ENCODE measurements at places on chromosomes 2 and 18.

- DNase-seq: peak; percentile 44
Measured at GRCh38 chr2:231710799-231711676, 2.7 kb downstream of the PTMA start.

DNA sequence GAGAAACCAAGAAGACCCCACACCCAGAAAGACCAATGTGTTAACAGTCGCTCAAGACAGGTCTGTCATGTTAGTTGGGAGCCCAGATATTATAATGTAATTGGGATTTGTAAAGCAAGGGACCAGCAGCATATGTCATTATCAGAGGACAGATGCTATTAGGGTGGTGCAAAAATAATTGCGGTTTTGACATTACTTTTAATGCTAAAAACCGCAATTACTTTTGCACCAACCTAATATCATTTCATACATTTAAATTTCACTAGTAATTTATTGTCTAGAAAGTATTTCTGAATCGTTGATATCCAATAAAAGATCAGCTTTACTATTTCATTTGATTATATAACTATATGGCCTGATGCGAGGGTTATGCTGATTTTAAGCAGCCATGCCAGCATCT, 131.2 kb downstream of the TTN start:
- DNase-seq: no peak

GRCh38 chr2:215540658-215541057, 104.8 kb upstream of the FN1 start:
- no peak for DNase-seq

DNA sequence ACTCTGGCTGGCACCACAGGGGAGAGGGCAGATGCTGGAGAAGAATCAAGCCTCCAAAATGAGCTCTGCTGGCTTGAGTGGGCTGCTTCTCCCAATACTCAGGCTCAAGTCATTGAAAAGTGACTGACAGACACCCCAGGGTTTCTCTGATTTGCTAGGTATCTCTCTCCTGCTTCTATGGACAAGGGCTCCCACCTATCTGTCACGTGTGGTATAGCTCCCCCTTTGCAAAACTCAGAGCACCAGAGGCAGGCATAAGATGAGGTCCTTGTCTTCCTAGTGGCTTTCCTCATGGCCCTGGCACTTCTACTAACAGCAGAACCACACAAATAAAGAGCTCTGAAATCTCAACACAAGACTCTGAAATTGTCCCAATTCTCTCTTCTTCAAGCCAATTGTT, 105.2 kb downstream of the GALNT14 start:
- DNase-seq: no peak

DNA sequence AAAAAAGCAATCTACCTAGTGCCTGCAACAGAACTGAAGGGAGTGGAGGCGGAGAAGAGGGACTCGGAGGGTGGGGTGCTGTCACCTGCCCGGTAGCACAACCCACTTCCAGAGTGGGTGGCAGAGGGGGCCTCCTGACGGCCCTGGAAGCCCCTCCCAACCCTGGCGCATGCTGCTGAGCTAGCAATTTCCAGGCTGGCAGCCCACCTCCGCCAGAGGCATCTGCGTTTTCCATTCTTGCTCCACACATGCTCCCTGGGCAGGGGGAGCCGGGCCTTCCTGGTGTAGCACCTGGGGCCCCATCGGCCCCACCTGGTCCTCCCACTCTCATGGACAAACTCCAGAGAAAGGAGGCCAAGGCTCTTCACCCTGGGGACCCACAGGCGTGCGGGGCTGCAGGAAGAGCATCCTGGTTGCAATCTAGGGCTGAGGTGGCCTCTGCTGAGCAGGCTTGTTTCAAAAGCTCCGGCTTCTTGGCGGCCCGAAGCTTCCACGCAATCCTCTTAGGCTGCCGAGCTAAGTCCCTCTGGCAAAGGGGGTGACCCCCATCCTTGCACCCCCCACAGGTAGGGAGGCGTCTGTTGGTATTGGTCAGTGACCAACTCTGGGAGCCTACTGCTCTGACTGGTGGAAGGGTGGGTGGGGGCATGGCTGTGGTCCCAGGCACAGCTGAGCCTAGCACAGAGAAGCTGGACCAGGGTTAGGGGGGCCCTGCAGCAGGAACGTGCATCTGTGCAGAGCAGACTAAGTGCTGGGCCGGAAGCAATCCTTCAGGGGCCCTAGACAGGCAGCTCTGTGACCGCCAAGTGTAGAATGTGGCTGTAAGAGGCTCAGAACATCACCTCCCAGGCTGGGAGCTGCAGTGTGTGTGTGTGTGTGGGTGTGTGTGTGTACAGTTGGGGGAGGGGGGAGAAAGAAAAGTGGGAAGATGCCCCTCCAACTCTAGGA, 2.6 kb downstream of the HS6ST1 start:
- peak; percentile 11 for DNase-seq

DNA sequence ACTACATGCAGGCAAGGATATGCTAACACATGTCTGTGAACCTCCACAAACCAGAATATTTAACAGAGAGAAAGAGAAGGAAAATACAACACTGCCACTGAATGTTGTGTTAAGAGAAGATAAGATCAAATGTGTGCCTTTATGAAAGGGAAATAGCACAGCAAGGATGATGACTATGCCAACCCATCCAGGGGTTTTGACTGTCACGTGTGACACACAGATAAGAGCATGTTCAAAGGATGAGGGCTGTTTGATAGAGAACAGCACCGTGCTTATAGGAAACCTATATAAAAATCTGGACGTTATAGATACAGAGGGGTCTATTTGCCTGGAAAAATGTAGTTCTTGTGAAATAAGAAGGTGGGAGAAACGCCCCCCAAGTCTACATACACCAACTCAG, 911.8 kb downstream of the CPS1 start:
- no peak for DNase-seq

- no peak for DNase-seq
Measured at GRCh38 chr2:109052922-109053321, 63.9 kb upstream of the EDAR start.

Measured in left ventricle myocardium inferior (tissue), 1 donor.